ENCODE measurements at places on chromosomes 13 and 19.

DNA sequence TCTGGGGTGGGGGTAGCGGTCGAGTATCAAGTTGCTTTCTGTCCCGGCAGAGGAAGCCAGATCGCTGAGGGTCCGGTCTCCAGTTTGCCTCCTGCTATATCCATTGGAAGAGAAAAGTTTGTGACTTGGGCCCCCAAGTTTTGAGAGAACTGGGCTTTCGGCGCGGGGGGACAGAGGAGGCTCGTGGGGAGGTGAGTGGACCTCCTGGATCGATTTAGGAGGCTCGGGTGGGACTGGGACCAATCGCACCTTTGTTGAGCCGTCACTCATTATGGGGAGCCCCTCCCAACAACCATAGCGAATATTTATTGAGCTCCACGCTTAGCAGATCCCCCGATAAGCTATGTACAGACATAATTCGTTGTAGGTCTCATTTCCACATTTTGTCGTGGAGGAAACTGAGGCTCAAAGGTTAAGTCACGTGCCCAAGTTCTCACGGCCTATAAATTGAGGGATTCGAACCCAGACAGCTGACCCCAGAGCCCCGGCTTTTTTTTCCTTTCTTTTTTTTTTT lies 909 bp downstream of the RFXANK start:
- no peak for DNase-seq

GRCh38 chr19:18093439-18094161 lies 4.0 kb upstream of the MAST3 start:
- DNase-seq: no peak

- DNase-seq: no peak
Observed at GRCh38 chr19:355134-355533, 10.5 kb upstream of the MIER2 start.

GRCh38 chr19:3494051-3494450 lies 6.4 kb downstream of the DOHH start:
- no peak for DNase-seq

- no peak for DNase-seq
Observed at GRCh38 chr19:7230826-7231225, 63.4 kb downstream of the INSR start.

DNA sequence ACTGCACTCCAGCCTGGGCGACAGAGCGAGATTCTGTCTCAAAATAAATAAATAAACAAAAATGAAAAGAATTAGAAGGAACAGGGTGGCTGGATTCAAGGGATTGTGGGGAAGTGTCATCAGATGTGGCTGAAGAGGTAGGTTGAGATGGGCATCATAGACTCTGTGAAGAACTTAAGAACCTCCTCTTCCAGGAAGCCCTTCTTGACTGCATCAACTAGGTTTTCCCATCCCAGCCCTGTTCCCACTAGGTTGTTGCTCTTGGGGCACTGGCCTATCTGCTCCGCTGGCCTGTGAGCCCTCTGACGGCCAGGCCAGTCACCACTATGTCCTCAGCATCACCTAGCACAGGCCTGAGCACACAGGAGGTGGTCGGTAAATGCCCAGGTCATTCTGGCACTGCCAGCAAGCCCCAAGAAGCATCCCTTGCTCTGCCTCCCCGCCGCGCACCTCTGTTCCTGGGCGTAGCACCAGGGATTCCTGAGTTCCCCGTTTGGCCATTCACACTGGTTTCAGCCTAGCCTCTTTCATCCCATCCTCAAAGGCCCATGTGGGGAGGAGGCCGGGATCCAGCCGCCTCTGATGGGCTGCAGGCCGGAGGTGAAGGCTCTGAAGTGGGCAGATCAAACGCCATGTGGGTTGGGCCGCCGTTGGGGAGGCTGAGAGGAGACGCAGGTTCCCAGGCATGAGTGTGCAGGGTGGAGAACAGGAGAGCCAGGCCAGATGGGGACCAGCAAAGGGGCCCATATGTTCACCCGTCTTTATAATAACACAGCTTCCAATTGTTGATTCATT lies 27.6 kb upstream of the SLC1A5 start:
- no peak for DNase-seq

- no peak for DNase-seq
Observed at GRCh38 chr19:29366757-29367156, 153.8 kb upstream of the UQCRFS1 start.
